ENCODE measurements at places on chromosomes 11 and 22.
A peak's percentile ranks its signal among the peaks of the same experiment; 100 is the strongest.

GRCh38 chr11:27088353-27088752 is 47.7 kb downstream of the BBOX1 start:
- DNase-seq: no peak

DNA sequence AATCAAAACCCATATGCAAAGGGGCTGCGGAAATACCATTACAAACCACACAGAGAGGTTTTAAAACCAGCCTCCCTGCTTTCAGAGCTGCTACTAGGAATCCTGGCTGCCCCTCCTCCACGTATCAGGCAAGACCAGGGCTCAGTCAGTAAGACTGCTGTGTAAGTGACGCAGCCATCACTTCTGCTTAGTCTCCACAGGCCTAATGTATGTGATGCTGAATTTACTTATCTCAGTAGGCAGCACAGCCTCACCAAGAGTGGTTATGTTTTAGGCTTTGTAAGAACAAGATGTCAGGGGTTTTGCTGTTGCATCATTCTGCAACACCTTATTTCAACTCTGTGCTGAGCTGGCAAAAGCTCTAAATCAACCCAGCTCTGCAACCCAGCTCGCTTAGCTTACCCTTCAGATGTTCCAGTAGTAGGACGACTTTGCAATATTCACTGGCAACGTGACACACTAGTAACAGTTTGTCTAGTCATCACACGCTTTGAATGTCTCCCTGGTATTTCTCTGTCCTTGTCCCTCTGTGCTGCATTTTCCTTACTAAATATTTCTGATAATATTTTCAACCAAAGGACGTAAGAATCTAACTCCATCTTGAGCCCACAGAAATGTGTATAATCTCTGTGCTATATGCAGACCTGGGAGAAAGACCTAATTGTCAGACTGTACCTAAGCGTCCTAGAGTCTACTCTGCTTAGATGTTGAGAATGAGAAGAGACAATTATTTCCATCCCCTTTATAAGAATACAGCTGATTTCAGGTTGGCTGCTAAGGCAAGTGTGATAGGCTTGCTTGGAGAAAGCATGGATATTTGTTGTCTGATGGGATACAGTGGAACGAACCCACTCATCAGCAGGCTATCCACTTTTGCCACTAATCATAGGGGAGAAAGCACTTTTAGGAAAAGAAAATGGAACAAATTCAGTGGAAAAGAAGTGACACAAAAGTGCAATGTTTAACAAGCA is 72.2 kb downstream of the LARGE2 start:
- DNase-seq: peak; percentile 69

- no peak for DNase-seq
Measured at GRCh38 chr11:2190657-2191471, 19.2 kb upstream of the TH start.

GRCh38 chr22:47437110-47437509 is 674.7 kb downstream of the TBC1D22A start:
- DNase-seq: no peak

- peak; percentile 94 for DNase-seq
Measured at GRCh38 chr11:48055292-48056132, 75.2 kb downstream of the PTPRJ start.

- no peak for DNase-seq
Measured at GRCh38 chr11:73130181-73130580, 11.9 kb downstream of the FCHSD2 start.

- DNase-seq: no peak
Measured at GRCh38 chr11:71200761-71201160, 51.6 kb downstream of the SHANK2 start.

DNA sequence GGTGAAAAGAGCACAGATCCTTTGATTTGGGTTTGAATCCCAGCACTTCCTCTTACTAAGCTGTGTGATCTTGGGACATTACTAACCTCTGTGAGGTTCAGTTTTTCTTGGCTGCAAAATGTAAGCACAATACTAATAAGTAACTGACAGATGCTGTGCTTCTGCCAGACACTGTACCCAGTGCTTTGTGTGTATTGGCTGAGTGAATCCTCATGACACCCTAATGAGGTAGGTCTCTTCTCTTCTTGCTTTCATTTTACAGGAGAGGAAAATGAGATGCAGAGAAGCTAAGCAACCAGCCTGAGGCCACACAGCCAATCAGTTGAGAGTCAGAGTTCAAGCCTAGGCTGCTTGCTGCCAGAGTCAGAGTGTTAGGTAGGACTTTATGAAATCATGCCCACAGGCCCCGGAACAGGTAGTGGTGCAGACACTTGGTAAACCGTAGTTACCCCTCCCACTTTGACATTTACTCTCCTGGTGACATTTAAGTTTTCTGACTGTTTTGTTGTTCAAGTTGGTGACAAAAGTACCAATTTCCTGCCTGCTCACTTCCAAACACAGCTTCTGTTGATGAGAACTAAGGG is 21.2 kb downstream of the PTPRJ start:
- peak; percentile 68 for DNase-seq

DNA sequence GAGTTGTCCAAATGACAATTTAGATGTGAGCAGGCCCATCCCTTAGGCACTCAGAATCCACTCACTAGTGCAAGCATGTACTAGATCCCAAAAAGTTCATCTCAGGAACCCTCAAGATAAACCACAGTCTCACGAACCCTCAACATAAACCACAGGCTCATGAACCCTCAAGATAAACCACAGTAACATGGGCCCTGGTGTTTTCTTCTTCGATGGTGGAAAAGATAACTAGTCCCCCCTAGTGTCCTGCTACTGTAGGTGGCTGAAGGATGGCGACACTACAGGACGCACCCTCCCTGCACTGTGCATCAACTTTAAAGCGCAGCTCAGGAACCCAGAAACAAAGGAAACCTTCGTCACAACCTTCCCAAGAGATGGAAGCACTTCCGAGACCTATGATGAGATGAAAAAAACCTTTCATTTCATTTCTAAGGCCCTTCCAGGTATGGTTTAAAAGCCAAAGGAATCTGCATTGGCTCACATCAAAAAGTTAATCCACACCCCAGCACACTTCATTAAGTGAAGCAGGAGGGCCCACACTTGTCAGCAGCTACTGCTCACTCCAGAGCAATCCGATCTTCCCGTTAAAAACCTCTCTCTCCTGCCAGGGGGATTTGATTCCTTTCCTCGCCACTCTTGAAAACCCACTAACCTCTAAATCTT is 2.4 kb downstream of the LARGE1 start:
- peak; percentile 26 for DNase-seq

DNA sequence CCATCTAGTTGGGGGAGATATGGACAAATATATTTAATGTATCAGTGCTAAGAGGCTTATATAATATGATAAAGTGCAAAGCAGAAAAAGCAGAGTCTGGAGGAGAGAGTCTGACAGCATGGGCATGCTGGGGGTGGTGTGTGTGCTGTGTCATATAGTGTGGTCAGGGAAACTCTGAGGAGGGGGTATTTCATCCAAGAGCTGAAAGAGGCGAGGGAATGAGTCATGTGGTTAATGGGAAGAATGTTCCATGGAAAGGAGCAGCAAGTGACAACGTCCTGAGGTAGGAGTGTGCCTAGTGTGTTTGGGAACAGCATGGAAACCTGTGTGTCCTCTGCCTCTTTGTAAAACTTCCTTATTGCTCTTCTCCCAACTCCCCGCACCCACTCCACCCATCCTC is 38.0 kb downstream of the EIF3F start:
- DNase-seq: peak; percentile 69

DNA sequence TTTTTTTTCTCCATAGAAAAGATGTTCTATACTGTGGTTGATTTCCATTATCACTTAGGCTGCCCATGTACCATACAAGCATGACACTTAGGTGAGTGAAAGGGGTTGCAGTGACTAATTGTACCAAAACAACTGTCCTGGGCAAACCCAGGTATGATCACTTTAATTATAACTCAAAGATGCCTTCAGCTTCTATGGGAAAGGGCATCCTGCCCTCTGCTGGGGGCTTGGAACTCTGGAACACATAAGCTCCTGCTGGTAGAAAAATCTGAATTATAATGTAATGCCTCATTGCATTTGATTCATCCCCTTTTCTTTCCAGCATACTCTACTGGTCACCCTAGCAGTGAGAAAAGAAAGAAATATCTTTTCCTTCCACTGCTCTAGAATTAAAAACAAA is 206.3 kb downstream of the DDX10 start:
- peak; percentile 83 for DNase-seq

GRCh38 chr11:74592441-74593362 is at the start of gene POLD3:
Gene POLD3, plus strand, starts transcription at chr11:74592582. Its CDS starts 77 bp downstream, at chr11:74592659.
- DNase-seq: peak; percentile 95

DNA sequence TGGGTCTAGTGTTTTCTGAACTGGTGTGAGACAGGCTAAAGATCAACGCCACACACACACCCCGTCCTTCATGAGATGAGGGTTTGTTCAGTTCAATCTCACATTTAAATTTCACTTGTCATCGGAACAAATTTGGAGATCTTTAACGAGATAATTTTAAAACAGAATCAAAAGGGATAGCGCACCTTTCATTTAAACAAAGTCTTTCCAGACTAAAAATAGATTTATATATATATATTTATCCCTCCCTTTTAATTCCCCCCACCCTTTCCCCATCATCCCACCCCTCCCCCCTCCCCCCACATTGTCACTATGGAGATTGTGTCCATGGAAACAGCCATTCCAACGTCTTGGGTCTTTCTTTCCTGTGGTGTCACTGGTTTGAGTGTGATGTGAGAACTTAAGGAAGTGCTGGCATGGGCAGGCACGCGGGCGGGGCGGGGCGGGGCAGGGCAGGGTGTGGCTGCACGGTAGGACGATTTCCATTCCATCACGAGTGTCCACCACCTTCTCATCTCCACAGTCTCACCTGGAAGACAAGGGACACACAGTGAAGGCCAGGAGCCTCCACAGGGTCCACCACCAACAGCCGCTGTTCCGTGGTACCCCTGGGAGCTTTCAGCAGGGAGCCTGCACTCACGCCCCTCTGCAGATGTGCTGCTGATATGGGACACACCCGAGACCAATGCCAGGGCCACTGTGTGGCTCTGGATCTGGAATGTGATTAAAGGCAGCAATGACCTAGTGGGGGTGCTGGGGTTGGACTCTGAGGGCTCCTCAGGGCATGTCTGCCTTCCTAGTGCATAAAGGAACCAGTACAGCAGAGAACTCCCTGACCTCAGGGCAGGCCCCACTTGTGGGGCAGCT is 30.5 kb upstream of the CYP2D6 start:
- DNase-seq: no peak

Measured in astrocyte of the hippocampus (primary cell).